Muscle of leg (tissue), 16 donors: ENCODE measurements at places on chromosomes 4 and X.

DNA sequence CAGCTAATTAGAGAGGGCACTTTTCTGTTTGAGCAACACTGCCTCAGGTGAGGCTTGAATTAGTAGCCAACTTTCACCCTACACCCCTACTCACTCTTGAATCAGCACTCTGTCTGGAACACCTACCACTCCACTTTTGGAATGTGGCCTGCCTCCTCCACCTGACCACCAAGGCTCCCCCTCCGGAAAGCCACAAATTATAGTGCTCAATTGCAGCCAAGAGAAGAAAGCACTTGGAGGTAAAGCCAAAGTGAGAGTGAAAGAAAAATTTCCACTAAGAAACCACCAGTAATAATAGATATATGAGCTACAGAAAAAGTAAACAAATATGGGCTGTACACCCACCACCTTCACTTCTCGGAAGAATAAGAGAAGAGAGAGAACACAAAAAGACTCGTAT is 41.1 kb downstream of the PPP3CA start:
- no peak for DNase-seq

- no peak for DNase-seq
These were observed 133.5 kb downstream of the FAM47B start for GRCh38 chrX:35076061-35076460.

DNA sequence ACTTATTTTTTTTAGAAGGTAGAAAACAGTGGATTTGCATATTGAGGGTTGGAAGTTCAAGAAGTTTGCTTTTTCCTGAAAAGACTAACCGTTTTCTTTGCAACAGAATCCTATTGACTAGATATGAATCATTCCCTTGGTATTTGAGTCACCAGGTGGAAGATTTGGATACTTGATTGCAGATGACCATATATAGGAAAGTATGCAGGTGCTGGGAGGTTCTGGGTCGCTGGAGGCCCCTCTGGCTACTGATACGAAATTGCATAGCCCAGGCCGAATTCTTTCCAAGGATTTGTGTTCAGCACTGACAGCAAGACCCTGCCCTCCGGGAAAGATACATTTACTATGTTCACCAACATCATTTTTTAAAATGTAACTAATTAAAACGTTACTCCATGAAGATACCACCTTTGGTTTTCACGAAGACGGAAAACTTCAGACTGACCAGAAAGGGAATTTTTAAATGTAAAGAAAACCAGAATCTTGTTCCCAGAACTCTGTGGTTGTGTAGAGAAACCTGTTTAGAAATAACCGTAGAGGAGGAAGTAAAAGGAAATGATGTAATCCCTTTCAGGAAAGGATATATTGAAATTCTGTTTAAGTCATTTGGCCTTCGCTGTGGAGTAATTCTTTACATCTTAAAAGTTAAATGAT is 946 bp downstream of the ANXA3 start:
- peak; percentile 28 for DNase-seq

GRCh38 chr4:101205916-101206315 is 141.4 kb downstream of the PPP3CA start:
- no peak for DNase-seq

DNA sequence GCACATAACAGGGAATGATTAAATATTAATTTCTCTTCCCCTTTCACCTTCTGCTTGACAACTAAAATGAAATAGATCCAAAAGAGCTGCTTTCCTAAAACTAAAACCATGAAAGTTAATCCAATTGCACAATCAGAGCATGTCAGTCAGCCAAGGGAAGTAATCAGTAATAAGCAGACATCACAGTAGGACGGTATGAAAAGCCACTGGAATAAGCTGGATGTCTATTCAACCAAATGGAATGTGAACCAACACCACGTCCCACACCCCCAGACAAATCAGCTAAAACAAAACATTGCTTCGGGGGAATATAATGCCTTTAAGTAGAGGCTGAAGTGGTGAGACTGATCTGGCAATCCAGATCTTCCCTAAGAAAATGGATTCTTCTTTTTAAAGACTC is 859.4 kb upstream of the FTHL17 start:
- DNase-seq: no peak

DNA sequence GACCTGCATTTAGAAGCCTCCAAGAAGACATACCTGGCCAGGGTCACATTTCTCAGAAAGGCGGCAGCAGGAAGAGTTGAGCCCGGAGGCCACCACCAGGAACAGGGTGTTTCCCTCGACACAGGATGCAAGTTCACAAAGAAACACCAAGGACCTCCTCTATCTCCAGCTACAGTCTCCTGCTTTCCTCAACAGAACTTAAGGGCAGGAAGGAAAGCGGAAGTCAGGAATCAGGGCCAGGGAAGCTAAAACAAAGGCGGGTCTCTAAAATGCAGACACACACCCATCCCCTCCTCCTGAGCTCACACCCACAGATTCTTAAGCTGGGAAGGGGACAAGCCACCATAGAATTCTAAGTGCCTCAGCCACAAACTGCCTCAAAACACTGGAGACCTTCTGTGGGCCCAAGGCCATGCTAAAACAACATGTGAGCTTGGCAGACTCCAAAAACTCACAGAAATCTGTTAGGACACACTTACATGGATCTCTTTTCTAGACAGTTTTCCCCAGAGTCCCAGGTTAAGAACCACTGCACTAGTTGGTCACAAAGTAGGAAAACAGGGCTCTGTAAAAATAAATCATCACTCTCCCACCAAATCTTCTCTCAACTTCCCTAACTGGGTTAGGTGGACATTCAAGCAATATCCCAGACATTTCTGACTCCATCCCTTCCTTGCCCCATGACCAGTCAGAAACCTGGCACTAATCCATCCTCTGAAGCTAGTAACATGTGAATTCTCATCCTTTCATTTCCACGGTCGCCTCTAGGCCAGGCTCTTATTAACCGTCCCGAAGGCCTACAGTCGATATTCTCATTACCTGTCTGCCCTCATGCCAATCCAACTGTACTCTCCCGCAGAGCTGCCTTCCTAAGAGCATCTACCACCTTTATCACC is 163.2 kb downstream of the APBB2 start:
- peak; percentile 46 for DNase-seq

GRCh38 chrX:154822029-154822428 is 12.4 kb downstream of the SMIM9 start:
- DNase-seq: no peak

DNA sequence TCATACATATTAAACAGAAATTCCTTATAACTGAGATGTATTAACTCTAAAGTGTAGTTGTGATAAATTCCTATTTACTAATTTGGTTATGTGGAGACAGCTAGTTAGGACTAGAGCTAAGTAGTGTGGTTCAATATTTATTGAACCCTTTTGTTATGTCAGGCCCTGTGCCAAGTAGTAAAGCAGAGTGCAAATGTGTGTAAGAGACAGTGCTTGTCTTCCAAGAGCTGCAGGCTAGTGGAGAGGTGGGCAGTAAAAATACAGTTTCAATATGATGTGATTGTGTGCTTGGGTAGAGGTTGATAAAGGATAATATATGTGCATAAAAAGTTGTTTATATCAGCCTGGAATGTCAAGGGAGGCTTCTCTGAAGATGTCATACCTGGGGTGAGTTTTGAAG is 80.0 kb downstream of the TBC1D19 start:
- DNase-seq: no peak

GRCh38 chrX:133783274-133783673 is 202.1 kb downstream of the GPC3 start:
- peak; percentile 14 for DNase-seq

GRCh38 chr4:147638942-147639341 is 21.7 kb downstream of the TMEM184C start:
- DNase-seq: no peak

- no peak for DNase-seq
These were observed 24.8 kb upstream of the ACSL1 start for GRCh38 chr4:184850431-184851199.

DNA sequence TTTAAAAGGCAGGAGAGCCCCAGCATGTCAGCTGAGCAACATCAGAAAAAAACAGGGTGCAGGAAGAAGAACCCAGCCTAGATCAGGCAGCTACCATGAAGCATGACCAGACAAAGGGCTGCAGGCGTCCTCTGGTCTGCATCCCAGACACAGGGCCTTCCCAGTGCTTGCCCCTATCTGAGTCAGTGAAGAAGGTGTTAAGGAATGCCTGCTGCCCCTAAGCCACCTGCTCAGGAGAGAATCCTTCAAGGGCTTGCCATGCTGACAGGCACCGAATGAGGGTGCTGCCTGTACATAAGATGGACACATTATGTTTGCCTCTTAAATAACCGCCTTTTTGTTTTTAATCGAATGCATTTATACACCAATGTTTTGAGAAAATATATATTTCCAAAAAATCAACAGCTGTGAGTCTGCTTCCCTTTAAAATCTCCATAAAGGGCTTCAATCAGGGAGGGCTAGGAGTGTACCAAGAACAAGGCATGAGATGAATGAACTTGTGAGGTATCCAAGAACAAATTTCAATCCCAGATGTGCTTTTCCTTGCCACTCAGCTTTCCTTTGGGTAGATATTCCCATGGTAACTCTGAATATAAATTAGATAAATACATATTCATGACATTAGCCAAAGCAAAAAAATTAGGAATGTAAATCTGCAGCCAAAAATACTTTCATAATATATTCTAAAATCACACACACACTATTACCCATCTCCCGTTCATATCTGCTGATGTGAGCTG is 85.1 kb downstream of the SLC9A7 start:
- DNase-seq: peak; percentile 51

DNA sequence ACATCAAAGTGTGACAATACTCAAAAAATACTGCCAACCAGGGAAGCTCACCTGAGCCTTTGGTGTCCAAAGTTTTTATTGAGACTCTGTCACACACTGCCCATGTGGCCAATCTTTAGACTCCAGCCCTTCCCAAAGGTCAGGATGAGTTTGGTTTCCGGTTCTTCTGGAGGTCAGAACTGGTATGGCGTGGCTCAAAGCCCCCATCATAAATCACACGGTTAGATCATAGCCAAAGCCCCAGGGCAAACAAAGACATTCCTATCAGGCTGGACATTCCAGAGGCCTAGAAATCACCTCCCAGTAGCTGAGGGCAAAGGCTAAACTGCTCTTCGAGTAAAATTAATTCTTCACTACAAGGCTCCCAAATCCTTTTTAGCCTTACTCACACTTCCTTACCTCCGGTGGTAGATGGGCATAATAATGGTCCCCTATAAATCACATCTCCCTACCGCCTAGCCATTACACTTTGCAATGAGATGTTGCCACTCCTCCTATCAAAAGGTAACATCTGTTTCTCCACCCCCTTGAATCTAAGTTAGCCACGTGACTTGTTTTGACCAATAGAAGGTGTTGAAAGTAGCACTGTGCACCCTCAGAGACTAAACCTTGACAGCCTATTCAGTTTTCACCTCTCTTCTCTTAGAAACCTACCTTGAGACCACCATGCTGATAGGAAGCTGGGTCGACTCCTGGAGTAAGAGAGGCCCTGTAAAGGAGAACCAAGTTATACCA is 137.8 kb upstream of the DUSP21 start:
- DNase-seq: no peak

DNA sequence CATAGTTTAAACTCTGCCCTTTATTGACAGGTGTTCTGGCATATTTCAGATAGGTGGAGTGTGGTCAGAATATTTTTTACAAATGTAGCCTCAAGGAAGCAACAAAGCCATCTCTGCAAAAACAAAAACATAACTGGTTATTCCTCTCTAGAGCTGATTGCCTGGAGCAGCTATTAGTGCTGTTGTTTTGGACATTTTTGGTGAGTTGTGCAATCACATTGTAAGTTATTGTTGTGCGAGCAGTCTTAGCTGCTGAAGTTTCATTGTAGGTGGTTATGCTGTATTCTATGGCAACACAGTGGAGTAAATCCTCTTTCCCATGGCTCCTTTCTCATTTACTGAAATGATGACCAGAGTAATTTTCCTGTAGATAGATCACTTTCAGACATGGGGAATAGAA is 1413.0 kb downstream of the PCDH7 start:
- no peak for DNase-seq
